ENCODE measurements at places on chromosomes 6 and 20.

GRCh38 chr6:149004664-149005063 lies 257.8 kb downstream of the UST start:
- no peak for DNase-seq

DNA sequence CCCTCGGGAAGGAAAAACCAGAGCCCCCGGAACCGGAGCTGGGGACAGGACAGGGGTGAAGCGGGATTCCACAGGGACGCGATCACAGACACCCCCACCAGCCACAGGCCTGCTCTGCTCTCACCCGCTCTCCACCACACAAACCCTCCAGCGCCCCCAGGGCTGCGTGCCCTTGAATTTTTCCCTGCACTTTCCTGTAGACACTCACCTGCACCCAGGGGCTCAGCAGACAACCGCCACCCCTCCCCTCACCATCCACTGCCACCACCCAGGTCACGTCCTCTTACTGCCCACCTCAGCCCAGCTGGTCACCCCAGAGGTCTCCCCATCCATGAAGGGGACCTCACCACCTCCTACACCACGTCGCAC lies 631 bp downstream of the ULBP2 start:
- DNase-seq, result no peak

DNA sequence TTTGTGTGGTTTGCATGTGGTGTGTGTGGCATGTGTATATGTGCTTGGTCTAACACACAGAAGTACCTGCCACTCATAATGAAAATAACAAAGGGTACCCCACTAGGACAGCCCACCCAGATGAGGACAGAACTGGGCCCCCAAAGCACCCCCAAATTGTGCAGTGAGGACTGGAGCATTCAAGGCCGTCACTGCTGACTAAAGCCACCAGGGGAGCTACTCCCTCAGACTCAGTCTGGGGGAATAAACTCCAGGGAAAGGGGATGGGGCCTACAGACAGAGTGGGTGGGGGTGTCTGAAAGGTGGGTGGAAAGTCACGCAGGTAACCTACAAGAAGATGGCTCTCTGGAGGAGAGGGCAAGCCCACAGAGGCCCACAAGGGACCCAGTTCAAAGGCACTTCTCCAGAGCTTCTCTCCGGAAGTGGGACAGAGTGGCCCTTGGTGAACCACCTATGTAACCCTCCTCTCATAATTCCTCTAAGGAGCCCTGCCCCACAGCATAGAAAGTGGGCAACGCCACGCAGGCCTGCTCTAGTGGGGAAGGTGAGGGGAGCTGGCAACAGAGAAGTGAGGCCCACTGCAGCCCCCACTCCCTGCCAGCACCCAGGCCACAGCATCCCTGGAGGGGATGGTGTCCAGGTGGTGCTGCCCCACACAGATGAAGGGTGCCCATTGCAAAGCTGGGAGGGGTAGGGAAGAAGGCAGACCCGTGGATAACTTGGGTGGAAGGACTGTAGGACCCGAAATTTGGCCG lies 122.8 kb upstream of the MAFB start:
- no peak for DNase-seq

- DNase-seq, result no peak
Observed at GRCh38 chr6:156933201-156934068, 156.3 kb downstream of the ARID1B start.
